ENCODE measurements at places on chromosomes 7 and 10.
A peak's percentile ranks its signal among the peaks of the same experiment; 100 is the strongest.

GRCh38 chr10:118439824-118440223, 97.7 kb upstream of the FAM204A start:
- DNase-seq, result peak; percentile 36

- DNase-seq, result no peak
Measured at GRCh38 chr7:107579554-107579884, 527 bp upstream of the BCAP29 start.

GRCh38 chr7:127556404-127556803, 29.0 kb downstream of the GCC1 start:
- no peak for DNase-seq

GRCh38 chr7:149427096-149427680, 33.7 kb downstream of the ZNF777 start:
- DNase-seq, result no peak

GRCh38 chr10:118332236-118332635, 9.9 kb downstream of the FAM204A start:
- DNase-seq, result no peak

DNA sequence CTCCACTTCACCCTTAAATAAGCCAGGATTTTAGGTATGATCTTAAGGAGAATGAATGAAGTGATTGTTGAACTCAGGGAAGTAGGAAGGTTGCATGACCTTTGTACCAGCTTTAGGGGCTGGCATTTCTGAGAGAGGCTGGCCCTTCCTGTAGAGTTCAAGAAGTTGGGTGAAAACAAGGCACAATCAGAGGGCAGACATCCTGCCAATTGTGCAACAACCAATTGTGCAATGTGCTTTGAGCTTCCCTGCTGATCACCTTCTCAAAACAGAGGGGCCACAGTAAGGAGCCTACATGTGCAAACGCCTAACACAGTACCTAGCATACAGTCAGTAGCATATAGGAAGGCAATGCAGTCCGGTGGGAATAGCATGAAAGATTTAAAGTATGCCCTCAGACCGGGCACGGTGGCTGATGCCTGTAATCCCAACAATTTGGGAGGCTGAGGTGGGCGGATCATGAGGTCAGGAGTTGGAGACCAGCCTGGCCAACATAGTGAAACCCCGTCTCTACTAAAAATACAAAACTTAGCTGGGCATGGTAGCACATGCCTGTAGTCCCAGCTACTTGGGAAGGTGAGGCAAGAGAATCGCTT, 5.4 kb downstream of the CPVL start:
- DNase-seq, result no peak

Measured in activated CD4-positive, alpha-beta T cell treated with anti-CD3 and anti-CD28 coated beads, Interleukin-2, amount 10 ng/mL, durations not matched to agents 24 days and 14 days (primary cell).